Activated T-helper 1 cell treated with anti-CD3 and anti-CD28 coated beads, Interleukin-12 subunit alpha, Interleukin-12 subunit beta, Interleukin-2, Interleukin-4 antibody, amounts not matched to agents 30 ng/mL and 10 ng/mL and 1 ng/mL, durations not matched to agents 14 hours and 24 hours and 36 hours (primary cell): ENCODE measurements at places on chromosomes 2 and 18. TPM values are rescaled to one million over a fixed set of nuclear protein-coding genes. Genes with fewer than 3 reads are reported as not detected.

The CPLX4 gene
- not detected in 2 replicates for total RNA-seq

The OTX1 gene
- 0.31 TPM in 1 of 2 replicates, not detected in the other for total RNA-seq

- no peak overlapping the region for H3K27ac ChIP-seq
- H3K4me1 ChIP-seq: no peaks in the 10 kb centered on the region
- DNase-seq: no peak
- H3K4me3 ChIP-seq: no peak overlapping the region
- H3K36me3 ChIP-seq: no peaks in the 10 kb centered on the region
- peaks cover 4% of the 10 kb centered on the region for H3K27me3 ChIP-seq
Measured at GRCh38 chr2:217742276-217742675, 260.5 kb downstream of the TNS1 start.

DNA sequence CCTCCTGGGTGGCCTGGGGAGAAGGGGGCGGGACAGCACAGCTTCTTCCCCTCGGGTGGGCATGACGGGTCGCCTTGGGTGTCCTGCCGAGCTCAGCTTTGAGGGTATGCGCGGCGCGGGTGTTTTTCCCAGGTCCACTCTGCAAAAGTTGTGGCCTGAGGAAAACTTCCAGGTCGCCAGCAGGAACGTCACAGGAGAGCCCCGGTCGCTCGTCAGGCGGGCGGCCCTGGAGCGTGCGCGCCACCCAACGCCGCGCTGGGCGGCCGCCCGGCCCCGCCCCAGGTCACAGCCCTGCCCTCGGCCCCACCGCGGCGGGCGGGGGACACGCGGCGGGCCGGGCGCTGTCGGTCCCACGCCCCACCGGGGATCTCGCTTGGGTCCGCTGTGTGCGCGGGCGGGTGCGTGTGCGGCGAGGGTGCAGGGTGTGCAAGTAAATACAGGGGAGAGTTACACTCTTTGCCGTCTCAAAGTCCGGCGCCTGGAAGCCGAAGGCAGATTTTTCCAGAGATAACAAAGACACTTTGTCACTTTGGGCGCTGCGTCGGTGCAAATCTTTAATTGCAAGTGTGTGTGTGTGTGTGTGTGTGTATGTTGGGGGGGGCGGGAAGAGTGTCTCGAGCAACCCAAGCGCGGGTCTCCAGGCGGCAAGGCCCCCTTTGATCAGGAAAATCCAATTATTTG lies 616 bp upstream of the SP5 start:
- peaks cover 73% of the 10 kb centered on the region for H3K27me3 ChIP-seq
- H3K4me1 ChIP-seq: peaks cover 31% of the 10 kb centered on the region
- peak overlapping the region; percentile 78 for H3K4me3 ChIP-seq
- H3K36me3 ChIP-seq: peaks cover 8% of the 10 kb centered on the region
- DNase-seq: no peak

The UGT1A9 gene
- not detected in 2 replicates for total RNA-seq

DNA sequence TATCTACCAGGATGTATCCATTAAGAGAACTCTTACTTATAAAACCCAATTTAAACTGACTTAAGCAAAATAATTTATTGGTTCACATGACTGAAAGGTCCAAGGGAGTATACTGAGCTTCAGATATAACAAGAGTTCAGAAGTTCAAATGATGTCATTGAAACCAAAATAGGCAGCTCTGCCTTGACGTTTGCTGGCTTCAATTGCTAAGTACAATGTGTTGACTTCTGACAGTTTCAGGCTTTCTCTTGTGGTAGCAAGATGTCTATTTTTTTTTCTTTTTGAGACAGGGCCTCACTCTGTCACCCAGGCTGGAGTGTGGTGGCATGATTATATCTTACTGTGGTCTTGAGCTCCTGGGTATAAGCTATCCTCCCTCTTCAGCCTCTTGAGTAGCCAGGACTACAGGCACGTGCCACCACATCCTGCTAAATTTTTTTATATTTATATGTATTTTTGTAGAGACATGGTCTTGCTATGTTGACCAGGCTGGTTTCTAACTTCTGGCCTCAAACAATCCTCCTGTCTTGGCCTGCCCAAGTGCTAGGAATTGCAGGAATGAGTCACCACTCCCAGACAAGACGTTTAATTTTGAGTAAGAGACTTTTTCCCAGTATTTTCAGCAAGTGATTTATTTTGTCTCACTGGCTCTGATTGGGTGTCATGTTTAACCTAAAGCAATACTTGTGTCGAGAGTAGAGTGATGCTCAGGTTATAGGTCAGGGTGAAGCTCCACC lies 184.8 kb downstream of the NR4A2 start:
- no peaks in the 10 kb centered on the region for H3K27me3 ChIP-seq
- no peak overlapping the region for H3K4me3 ChIP-seq
- H3K27ac ChIP-seq: no peak overlapping the region
- no peak for DNase-seq
- no peaks in the 10 kb centered on the region for H3K4me1 ChIP-seq

GRCh38 chr2:221761260-221761659 lies 189.2 kb upstream of the EPHA4 start:
- H3K36me3 ChIP-seq: no peaks in the 10 kb centered on the region
- no peak for DNase-seq
- H3K27me3 ChIP-seq: no peaks in the 10 kb centered on the region
- no peak overlapping the region for H3K4me3 ChIP-seq

DNA sequence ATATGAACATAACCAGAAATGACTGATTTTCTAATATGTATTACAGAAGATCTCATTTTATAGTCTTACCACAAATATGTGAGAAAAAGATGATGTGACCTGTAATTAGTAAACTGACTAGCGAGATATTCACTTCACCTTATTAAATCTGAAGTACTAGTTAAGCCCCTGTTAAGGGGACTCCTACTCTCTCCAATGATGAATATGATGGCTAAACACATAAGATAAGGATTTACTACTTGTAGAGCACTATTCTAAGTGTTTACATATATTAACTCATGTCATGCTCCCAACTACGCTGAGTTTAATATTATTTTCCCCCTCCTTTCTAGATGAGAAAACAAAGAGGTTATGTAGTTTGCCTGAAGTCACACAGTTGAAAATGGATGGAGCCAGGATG lies 40.9 kb downstream of the SP3 start:
- no peak overlapping the region for H3K27ac ChIP-seq
- DNase-seq: no peak
- peaks cover 22% of the 10 kb centered on the region for H3K36me3 ChIP-seq
- H3K4me3 ChIP-seq: no peak overlapping the region
- H3K4me1 ChIP-seq: peaks cover 43% of the 10 kb centered on the region

- H3K27ac ChIP-seq: no peak overlapping the region
- no peaks in the 10 kb centered on the region for H3K4me1 ChIP-seq
- H3K4me3 ChIP-seq: no peak overlapping the region
- no peak for DNase-seq
- H3K27me3 ChIP-seq: no peaks in the 10 kb centered on the region
Measured at GRCh38 chr2:70750320-70750719, 17.7 kb downstream of the ADD2 start.

GRCh38 chr18:48580782-48581181 lies 42.0 kb downstream of the CTIF start:
- no peak overlapping the region for H3K4me3 ChIP-seq
- H3K36me3 ChIP-seq: no peaks in the 10 kb centered on the region
- DNase-seq: no peak
- H3K27ac ChIP-seq: no peak overlapping the region
- H3K27me3 ChIP-seq: no peaks in the 10 kb centered on the region

DNA sequence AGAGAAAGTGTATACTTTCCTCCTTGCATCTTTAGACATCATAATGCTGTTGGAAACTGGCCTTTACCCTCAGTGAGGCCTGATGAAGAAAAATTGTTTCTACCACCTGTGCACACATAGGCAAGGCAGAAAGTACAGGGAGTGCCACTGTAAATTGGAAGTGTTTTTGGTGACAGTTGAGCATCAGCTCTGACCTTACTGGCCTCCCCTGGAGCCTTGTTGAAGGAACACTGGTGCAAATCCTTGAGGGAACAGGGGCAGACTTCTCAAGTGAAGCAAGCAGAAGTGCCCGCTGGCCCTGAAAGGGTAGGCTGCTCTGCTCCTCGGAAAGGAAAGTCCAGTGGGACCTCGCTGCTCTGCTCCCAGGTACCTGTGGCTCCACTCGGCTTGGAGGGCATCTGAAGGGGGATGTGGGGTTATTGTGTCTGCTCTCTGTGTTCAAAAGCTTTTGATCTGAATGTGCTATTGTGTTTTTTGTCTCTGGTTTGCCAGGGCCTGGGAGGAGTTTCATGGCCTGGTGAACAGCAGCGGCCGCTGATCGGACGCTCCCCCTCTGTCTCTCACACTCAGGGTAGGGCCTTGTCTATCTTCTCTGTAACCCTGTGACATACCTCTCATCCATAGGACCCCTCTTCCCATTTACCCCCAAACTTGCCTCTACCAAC lies 23.4 kb downstream of the EIF4E2 start:
- no peak for DNase-seq
- no peaks in the 10 kb centered on the region for H3K27me3 ChIP-seq
- no peaks in the 10 kb centered on the region for H3K4me1 ChIP-seq
- no peak overlapping the region for H3K4me3 ChIP-seq
- no peak overlapping the region for H3K27ac ChIP-seq
- H3K36me3 ChIP-seq: peaks cover 35% of the 10 kb centered on the region

DNA sequence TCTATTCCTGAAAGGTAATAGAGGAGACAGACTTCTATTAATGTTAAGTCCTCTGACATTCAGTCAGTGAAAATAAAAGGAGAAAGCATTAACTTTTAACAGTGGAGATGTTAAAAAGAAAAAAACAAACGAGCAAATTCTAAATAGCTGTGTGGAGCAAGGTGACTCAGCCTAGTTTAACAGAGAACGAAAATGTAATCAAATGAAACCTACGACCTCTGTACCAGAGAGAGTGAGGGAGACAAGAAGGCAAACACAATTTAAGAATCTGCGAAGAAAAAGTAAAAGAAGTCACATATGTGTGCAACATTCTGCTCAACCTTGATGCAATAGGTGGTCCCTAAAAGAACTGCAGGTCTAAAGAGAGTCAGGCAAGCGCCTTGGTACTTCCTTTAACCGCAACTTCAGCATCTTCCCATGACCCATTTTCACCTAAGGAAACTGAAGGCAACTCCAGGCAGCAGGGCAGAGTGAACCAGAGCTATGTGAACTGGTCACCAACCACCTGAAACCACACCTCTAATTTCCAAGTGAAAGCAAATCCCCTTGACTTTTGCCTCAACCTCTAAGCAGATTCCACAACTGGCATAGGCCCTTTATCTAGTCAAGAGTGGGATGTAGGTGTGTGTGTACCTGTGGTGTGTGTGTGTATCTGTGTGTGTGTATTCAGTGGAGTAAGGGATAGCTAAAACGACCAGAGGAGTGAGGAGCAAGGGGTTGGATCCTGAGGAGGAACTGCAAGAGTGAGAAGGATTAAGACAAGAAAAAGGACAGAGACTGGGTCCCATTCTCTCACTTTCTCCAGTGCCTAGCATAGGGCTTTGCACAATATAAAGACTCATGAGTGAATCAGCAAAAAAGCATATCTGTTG lies 43.0 kb downstream of the FIGN start:
- DNase-seq: no peak
- no peak overlapping the region for H3K4me3 ChIP-seq
- no peaks in the 10 kb centered on the region for H3K4me1 ChIP-seq
- H3K27me3 ChIP-seq: no peaks in the 10 kb centered on the region

DNA sequence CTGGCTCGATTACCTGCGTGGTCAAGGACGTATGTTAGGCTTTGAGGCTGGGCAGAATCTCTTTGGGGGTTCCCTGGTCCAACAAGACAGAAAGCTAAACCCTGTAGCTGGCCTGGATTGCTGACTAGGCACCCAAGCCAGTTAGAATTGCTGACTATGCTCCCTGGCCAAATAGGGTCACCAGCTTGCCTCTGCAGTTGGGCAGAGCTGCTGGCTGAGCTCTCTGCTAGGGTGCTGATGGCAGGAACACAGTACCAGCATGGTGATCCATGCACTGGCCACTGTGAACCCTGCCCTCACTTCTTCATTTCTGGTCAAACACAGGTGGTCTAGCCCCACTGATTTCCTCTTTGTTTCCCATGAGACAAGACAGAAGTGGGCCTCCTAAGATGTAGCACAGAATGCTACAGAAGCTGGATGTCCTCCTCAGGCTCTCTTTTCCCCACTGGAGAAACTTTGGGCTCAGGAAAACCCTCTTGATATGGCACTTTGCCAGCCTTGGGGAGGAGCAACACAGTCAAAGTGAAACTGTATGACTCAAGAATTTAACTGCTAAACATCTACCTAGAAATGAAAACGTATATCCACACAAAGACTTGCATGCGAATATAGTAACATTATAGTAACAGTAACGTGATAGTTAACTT lies 20.8 kb downstream of the SP140L start:
- H3K36me3 ChIP-seq: peaks cover 59% of the 10 kb centered on the region
- H3K4me3 ChIP-seq: peak overlapping the region; percentile 59
- DNase-seq: peak; percentile 32
- H3K27ac ChIP-seq: peak overlapping the region; percentile 90
- H3K4me1 ChIP-seq: peaks cover 80% of the 10 kb centered on the region
- H3K27me3 ChIP-seq: no peaks in the 10 kb centered on the region

- no peak overlapping the region for H3K4me3 ChIP-seq
- H3K4me1 ChIP-seq: no peaks in the 10 kb centered on the region
- H3K27ac ChIP-seq: no peak overlapping the region
- no peaks in the 10 kb centered on the region for H3K36me3 ChIP-seq
Measured at GRCh38 chr2:167555098-167555720, 666.9 kb downstream of the XIRP2 start.

DNA sequence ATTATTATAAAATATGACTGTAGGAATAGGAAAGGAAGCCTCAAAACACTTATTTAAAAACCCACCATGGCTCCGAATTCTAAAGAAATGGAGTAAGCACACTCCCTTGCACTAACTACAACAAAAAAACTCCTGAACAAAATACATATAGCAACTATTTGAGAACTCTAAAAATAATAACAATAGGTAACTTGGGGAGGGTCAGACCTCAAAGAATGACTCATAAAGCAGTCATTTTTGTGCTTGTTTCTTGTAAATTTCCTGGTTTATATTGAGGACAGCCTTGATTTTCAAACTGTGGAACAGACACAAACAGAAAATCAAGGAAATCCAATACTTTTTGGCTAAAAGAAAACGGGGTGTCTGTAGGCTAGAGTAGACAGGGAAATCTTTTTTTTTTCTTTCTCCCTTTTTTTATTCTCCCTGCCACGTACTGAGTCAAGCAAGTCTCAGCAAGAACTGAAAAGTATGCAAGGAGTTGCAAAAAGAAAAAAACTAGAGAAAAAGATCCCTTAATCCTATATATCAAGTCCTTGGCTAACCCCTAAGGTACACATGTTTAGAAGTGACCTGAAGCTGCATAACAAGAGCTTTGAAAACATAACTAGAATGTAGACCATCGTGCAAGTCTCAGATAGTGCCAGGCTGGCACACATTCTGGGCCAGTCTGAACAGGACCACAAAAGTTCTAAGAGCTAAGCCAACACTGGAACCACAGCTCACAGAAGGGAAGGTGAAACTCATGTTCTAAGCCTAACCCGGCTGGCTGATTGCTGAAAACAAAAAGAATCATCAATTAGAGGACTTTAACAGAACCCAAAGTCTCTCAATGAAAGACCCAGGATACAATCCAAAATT lies 403.1 kb upstream of the LYPD1 start:
- H3K4me3 ChIP-seq: no peak overlapping the region
- no peaks in the 10 kb centered on the region for H3K4me1 ChIP-seq
- no peak for DNase-seq
- no peaks in the 10 kb centered on the region for H3K27me3 ChIP-seq
- no peak overlapping the region for H3K27ac ChIP-seq
- no peaks in the 10 kb centered on the region for H3K36me3 ChIP-seq

The SP9 gene
- total RNA-seq: not detected in 2 replicates

GRCh38 chr18:74610051-74610615 lies 12.5 kb downstream of the ZNF407 start:
- no peaks in the 10 kb centered on the region for H3K4me1 ChIP-seq
- DNase-seq: no peak
- H3K27me3 ChIP-seq: no peaks in the 10 kb centered on the region
- H3K27ac ChIP-seq: no peak overlapping the region
- no peaks in the 10 kb centered on the region for H3K36me3 ChIP-seq

GRCh38 chr18:48866856-48867255 lies 83.9 kb downstream of the SMAD7 start:
- H3K27me3 ChIP-seq: no peaks in the 10 kb centered on the region
- no peak overlapping the region for H3K4me3 ChIP-seq
- no peak for DNase-seq

The CYS1 gene
- total RNA-seq: 0.56 and 0.70 TPM in 2 replicates
